ENCODE measurements at places on chromosomes 1 and 21.

- no peak for DNase-seq
Observed at GRCh38 chr1:109983380-109984189, 980 bp upstream of the AHCYL1 start.

DNA sequence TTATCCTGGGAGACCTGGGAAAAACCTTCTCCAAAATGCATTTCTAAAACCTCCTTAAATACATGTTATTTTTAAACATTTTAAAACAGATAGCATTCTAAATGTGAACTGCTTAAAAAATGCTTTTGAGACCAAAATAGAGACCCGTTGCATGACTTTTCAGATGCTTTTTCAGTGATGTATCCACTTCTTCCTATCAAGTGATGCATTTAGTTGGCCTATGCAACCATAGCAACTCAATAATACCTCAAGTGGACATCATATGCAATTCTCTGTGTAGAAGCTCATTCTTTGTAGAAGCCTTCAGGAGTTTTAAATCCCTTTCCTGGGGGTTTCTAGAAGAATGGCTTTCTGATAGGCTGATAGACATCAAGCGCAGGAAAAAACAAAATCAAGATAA, 94.5 kb upstream of the RAVER2 start:
- DNase-seq, result no peak

DNA sequence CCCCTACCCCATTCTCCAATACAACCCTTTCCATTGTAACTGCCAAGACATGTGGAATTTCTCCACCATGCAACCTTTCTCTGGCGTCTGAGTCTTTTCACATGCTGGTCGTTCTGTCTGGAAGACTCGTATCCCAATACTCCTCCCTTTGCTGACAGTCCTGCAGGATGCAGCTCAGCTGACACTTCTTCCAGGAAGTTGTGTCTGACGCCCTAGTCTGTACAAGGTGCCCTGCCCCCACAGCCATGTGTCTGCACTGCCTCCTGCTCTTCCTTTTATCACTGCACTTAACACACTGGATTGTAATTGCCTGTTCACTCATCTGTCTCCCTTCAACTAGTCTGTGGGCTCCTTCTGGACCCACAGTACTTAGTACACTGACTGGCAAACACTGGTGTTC, 188.0 kb downstream of the LMX1A start:
- no peak for DNase-seq

GRCh38 chr1:227547310-227548118, 15.8 kb upstream of the ZNF678 start:
- no peak for DNase-seq

GRCh38 chr1:155241069-155241679, 14.1 kb downstream of the ENTREP3 start:
- DNase-seq, result peak; percentile 62

DNA sequence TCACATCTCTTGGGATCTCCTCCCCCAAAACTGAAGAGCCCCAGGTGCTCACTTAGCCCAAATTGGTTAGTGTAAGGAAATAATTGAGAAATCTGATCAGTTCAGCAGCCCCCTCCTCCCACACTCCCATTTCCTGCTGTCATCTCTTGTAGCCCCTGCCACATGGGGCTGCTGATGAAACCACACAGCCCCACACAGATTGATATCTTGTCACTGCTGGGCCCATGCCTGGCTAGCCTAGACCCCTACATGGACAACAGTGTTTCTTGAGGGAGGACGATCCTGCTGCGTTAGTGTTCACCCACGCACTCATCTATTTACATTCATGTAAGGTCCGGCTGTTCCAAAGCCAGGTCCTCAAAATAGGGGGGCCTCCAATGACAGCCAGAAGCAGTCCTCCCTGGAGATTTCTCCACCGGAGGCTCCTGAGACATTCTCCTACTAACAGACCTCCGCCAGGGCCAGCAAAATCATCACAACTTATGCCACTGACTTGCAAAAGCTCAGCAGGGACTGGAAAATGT, 23.9 kb upstream of the RXRG start:
- no peak for DNase-seq

- DNase-seq, result no peak
Observed at GRCh38 chr1:214402613-214403083, 121.7 kb downstream of the SMYD2 start.

DNA sequence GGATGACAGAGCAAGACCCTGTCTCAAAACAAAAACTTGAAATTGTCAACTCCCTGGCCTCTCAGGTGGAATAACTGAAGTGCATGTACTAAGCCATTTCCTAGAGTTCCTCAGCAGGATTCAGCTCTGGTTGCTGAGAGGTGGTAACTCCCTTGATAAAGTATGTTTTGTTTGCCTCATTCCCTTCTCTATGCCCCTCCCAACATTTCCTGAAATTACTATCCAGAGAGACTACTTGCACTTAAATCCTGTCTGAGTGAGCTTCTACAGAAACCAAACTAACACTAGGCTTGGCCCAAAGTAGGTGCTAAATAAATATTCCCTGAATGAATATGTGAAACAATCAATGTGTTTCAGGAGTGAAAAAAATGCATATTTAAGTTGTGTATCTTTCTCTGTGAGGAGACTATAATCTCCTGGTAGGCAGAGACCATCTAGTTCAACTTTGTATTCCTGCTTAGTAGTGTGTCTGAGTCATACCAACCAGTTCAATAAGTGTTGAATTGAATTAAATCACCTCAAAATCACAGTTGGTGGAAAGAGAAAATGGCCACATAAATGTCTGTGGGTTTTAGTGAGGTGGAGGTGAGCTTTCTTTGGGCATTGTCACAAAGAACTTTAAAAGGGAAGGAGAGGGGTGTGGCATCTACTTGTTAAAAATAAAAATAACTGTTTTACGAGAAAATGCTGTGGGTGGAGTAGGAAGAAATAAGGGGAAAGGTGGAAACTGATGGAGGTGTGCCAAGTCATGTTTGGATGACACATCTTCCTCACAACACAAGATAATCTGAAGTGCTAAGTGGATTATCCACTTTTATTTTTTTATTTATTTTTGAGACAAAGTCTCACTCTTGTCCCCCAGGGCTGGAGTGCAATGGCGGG, 12.6 kb downstream of the RIMKLA start:
- DNase-seq, result no peak

DNA sequence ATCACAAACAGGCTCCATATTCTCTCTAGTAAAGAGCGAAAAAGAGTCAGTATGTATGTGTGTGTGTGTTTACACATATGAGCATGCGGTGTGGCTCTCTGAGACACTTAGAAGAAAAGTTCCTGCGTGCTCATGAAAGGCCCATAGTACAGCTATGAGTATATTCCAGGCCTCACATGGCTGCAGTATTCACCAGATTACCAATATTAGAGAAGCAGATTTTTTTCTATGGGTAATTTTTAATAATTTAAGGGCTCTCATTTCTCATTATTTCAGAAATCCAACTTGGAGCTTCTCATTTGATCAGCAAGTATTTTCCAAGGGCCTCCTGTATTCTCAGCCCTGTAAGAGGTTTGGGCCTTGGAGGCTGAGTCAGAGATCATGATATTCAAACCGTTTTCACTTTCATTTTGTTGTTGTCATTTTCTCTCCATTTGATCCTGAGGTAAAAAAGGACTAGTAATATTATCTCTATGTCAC, 232.9 kb upstream of the SGIP1 start:
- peak; percentile 20 for DNase-seq

DNA sequence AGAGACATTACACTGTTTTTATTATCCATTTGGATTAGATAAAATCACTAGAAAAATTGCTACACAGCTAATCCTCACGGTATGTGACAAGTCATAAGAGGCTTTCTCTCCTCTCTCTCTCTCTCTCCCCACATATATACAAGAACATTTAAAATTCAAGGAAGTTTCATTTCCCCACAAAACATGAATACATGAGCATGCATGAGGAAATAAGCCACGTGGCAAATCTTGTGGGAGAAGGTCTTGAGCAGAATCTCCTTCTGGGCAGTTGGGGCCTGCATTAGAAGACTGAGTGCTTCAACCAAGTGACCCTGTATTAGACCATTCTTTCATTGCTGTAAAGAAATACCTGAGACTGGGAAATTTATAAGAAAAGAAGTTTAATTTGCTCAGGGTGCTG, 1313.1 kb downstream of the MRPL39 start:
- no peak for DNase-seq

- no peak for DNase-seq
Observed at GRCh38 chr1:5935026-5935425, 57.2 kb downstream of the NPHP4 start.
